ENCODE measurements at places on chromosomes 4 and X.
A peak's percentile ranks its signal among the peaks of the same experiment; 100 is the strongest.

DNA sequence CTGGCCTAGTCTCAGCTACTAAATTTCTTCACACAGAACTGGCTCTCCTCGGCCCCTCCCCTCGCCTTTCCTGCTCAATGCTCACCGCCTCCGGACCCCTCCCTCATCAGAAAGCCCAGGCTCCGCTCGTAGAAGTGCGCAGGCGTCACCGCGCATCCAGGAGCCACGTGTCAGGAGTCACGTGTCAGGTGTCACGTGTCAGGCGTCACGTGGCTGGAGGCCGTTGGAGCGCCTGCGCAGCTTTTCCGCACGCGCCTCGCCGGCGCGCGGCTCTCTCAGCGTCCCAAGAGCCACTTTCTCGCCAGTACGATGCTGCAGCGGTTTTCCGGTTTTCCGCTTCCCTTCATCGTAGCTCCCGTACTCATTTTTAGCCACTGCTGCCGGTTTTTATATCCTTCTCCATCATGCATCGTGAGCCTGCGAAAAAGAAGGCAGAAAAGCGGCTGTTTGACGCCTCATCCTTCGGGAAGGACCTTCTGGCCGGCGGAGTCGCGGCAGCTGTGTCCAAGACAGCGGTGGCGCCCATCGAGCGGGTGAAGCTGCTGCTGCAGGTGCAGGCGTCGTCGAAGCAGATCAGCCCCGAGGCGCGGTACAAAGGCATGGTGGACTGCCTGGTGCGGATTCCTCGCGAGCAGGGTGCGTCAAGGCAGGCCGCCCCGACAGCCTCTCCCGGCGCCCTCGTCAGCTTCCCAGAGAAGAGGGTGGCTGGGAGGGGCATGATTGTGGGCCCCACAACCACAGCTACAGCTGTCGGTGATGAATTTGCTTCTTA is at the start of gene SLC25A31:
TSS of gene SLC25A31 (plus strand) at position 259 of the 772 bp plus-strand sequence. CDS start at position 405, 146 bp downstream.
- DNase-seq: no peak

GRCh38 chrX:39907964-39908661 is 189.6 kb downstream of the BCOR start:
- peak; percentile 72 for DNase-seq

DNA sequence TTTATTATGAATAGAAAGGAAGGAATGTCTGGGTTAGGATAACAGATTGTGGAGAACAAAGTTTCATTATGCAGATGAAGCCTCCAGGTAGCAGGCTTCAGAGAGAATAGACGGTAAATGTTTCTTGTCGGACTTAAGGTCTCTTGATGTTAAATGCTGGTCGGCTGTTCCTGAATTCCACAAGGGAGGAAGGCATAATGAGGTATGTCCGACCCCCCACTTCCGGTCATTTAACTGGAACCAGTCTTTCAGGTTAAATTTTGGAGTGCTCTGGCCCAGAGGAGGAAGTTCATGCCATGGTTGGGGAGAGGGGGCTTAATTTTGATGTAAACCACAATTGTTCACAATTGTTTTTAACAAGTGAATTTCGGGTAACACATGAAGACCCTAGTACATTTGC is 158.1 kb upstream of the VCX3A start:
- no peak for DNase-seq

- DNase-seq: no peak
Observed at GRCh38 chr4:498328-498904, 540 bp downstream of the ZNF721 start.

GRCh38 chr4:124573056-124573455 is 139.5 kb downstream of the ANKRD50 start:
- DNase-seq: no peak

DNA sequence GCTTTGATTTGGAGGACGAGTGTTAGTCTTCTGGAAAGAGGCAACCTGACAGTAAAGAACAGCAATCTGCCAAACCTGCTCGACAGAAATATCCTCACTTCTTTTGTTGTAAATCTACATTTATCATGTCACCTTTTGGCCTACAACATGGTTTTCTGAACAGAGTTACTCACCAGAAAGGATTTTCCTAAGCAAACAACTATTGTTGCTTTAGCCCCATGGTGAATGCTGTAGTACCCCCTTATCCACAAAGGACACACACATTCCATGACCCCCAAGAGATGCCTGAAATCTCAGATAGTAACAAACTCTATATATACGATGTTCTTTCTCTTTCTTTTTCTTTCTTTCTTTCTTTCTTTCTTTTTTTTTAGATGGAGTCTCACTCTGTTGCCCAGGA is 42.7 kb downstream of the TMEM150C start:
- DNase-seq: no peak

GRCh38 chrX:110866421-110866820 is 70.8 kb upstream of the CHRDL1 start:
- DNase-seq: no peak

DNA sequence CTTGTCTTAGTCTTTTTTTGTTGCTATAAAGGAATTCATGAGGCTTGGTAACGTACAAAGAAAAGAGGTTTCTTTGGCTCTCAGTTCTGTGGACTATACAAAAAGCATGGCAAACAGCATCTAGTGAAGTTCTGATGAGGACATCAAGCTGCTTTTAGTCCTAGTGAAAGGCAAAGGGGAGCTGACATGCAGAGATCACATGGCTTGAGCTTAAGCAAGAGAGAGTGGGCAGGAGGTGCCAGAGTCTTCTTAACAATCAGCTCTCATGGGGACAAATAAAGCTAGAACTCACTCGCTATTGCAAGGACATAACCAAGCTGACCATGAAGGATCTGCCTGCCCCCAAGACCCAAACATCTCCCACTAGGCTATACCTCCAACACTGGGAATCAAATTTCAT is 1063.1 kb downstream of the PCDH7 start:
- no peak for DNase-seq

DNA sequence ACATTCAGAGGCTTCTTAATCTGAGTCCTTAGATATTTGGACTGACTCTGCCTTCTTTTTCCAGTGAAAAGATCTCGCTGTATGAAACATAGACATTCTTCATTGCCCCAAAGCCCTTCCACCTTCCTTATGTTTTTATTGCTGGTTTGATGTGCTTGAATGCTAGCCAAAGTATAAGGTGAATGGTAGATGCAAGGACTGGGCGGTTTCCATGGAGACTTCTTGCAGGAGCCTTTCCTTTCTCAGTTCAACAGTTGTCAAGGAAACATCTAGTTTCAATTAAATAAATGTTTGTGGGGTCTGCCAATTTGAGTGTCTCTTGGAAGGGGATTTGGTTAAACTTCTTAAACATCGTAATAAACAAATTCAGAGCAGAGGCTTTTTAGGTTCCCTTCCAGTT is 46.0 kb downstream of the REPS2 start:
- DNase-seq: no peak

DNA sequence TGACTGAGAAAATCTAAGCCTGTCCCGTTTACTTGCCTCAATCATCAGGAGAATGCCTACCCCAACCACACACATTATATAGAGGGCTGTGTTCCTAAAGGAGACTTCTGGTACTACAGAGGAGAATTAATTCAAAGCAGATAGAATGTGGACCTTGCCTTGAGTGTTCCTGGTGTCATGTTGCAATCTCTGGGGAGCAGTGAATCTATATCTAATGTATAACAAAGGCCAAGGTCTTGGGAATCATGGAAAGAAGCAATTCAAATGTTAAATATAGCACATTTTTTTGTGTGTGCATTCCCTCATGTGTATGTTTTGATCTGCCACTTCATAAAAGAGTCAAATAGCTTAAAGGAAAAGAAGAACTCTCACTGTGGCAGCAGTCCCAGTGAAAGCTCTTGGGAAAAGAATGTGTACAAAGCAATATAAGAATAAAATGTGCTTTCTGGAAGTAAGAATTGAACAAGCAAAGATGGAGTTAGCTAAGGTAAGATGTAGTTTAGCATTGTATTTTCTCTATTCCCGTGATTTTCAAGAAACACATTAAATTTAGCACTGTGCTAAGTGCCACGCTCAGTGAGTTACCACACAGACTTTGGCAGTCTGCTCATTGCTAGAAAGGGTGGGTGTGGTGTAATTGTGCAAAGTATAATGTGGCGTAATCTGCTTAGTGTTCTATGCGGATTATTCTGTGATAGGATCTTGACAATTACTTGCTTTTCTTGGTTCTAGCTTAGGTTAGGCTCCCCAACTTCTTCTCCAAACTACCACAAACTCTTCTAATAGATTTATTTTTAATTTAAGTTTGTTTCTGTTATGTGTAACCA is 13.7 kb downstream of the ADH6 start:
- DNase-seq: no peak

DNA sequence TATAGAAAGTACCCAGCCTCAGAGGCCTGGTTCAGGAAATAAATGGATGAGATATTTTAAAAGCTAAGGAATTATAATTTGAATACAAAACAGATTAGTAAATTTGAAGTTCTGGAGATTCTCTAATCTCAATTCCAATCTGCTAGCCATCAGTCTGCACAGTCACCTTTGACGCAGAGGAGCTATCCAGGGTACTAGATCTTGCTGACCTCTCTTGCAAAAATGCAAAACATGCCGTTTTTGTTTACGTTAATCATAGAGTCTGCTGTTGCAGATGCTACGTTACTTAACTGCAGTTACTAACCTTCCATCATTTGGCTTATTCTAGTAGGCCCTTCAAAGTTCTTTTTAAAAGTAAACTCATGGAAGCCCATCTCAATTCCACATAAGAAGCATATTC is 10.4 kb downstream of the CCSER1 start:
- DNase-seq: no peak

DNA sequence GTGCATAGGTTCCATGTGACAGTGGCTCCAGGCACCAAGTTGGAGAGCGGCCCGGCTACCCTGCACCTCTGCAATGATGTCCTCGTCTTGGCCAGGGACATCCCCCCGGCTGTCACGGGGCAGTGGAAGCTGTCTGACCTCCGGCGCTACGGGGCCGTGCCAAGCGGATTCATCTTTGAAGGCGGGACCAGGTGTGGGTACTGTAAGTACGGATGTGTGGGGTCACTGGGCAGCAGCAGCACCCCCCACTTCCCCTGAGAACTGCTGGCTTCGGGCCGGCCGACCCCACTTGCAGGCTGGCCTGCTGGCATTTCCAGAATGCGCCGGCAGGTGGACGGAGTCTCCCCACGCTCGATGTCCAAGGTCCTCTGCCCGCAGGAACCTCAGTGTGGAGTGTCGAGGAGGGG is 13.2 kb downstream of the DOK7 start:
- DNase-seq: no peak

- no peak for DNase-seq
Observed at GRCh38 chr4:136769717-136770116, 762.6 kb downstream of the PCDH18 start.

DNA sequence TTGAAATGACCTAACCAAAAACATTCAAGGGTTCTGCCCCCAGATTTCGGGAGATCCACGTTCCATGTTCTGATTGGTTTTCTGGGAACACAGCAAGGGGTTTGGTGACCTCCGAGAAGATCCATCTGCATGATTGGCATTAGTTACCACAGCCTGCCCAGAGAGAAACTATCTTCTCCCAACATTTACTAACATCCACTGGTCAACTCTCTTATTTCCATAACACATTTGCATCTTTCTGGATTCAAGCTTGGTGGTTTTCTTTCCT is 15.6 kb downstream of the SHOX start:
- no peak for DNase-seq

DNA sequence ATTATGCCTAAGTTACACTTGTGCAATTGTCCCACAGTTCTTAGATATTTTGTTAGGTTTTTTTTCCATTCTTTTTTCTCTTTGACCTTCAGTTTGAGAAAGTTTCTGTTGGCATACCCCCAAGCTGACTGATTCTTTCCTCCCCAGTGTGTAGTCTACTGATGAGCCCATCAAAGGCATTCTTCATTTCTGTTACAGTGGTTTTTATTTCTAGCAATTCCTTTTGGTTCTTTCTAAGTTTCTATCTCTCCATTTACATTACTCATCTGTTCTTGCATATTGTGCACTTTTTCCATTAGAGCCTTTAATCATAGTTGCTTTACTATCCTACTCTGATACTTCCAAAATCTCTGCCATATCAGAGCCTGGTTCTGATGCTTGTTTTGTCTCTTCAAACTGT is 31.9 kb downstream of the CASP6 start:
- DNase-seq: no peak

- DNase-seq: no peak
Observed at GRCh38 chrX:100435726-100436125, 25.7 kb upstream of the PCDH19 start.

- DNase-seq: no peak
Observed at GRCh38 chr4:88908003-88908402, 149.0 kb downstream of the FAM13A start.

DNA sequence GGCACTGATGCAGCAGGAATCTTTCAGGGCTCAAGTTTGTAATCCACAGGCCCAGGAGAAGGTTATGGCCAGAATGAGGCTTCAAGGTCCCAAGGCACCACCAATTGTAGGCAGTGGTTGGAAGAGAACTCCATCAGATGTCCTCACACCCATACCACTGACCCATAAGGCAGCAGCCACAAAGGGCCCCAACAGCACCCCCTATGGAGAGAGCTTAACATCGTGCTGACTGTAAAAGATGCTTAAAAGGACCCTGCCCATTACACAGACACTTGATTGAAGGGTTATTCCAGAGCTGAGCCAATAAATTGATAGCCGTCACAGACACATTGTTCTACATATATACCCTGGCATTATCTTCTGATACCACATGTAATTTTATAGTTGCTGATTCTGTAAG is 113.7 kb downstream of the SOWAHB start:
- no peak for DNase-seq

DNA sequence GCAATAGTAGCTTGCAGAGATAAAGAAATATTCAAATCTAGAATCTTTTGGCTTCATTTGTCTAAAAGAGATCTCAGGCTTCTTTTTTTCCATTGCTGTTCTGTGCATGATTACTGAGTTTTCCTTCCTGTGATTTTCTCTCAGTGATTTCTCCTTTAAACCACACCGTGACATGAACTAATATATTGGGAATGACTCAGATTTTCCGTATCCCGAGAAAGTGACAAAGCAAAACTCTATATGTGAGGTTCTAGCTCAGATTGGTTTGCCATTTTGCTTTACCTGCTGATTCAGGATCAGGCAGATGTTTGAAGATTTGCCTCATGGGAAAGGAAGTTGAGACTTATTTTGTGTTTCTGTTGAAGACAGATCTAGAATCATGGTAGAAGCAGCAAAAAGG is 59.4 kb downstream of the MTHFD2L start:
- DNase-seq: no peak

DNA sequence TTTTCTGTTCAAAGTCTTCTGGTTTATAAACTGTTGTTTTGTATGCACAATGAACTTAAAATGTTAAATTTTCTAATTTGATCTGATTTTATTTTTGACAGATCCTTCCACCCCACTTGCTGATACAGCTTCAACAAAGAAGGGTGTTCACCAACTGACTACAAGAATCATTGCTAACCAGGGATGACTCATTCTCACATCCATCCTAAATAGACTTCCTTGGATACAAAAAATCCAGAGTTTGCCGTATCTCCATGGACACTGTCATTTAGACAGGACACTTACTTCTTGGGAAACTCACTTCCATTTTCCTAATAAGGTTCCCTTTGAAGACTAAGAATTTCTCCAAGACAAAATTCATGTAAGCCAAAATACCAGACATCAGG is 111.6 kb upstream of the NWD2 start:
- no peak for DNase-seq

DNA sequence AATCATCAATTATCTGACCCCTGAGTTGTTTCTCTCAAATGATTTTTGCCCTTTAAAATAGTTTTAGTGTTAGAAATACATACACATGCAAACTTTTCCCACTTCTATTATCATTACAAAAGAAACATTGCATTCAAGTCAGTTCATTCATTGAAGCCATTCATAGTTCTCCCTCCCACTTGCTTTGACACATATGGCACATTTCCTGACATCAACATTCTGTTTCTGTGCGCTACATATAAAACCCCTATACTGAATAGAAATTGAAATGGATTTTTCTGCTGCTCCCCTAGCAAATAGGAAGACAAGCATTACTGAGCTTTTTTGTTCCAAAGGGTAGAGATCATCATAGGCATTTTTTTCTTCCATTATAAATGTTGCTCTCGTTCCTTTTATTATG is 497.9 kb upstream of the PCDH10 start:
- DNase-seq: no peak
